ENCODE measurements at places on chromosomes 5 and 9.
A peak's percentile ranks its signal among the peaks of the same experiment; 100 is the strongest.

GRCh38 chr5:149392718-149393117 is 13.6 kb upstream of the IL17B start:
- no peak for DNase-seq

GRCh38 chr9:16434526-16434925 is 435.9 kb downstream of the BNC2 start:
- DNase-seq: no peak

DNA sequence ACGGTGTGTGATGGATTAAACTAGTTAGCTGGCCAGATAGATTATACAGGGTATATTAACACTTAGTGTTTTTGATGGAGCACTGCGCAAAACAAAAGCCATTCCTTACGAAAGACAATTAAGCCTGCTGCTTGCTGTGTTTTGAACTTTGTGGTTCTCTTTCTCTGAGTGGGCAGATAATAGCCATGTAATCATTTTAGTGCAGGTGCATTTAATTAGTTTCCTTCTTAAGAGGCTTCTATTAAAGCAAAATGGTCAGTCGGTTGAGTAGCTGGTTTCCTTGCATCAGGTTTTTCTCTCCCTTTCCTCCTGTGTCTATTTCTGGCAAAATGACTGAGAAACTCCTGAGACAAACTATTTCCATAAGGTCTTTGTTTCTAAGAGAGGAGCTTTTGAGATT is 512.5 kb downstream of the DMAC1 start:
- no peak for DNase-seq

DNA sequence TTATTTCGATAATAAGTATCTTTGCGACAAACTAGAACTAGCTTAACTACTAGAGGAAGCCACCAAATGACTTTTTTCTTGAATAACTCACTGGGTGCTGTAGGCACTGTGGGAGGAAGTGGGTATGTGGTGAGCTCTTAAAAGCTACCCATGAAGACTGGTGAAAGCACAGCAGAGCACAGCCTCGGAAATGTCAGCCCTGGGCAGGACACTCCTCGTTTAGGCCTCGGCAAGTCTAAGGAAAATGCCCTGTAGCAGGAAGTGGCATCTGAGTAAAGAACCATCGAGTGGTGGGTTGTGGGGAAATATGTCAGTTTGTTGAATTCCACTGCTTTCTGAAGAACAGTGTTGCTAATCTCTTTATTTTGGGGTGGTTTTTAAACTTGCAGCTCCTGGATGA is 44.0 kb upstream of the NCS1 start:
- peak; percentile 39 for DNase-seq

- no peak for DNase-seq
Observed at GRCh38 chr5:111787006-111787405, 30.0 kb upstream of the NREP start.

DNA sequence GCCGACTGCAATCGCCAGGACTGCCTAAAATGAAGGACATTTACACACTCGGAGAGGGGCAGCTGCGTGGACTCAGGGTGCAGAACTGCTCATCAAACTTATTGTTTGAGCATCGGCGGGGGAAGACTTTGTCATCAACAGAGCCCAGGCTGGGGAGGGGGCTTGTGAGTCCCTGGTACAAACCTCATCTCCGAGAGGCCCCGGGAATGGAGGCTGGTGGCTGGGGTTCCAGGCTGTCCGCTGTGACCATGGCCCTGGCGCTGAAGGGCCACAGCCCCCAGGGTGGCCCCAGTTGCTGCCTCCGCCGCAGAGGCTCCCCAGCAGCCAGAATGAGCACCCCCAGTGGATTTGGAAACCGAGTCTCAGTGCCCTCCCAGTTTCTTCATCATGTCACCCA is 46.1 kb upstream of the RNU6ATAC start:
- DNase-seq: no peak

- DNase-seq: no peak
Observed at GRCh38 chr5:146716636-146717035, 161.9 kb downstream of the PPP2R2B start.

- DNase-seq: no peak
Observed at GRCh38 chr9:22054529-22054928, 45.4 kb upstream of the CDKN2B start.

DNA sequence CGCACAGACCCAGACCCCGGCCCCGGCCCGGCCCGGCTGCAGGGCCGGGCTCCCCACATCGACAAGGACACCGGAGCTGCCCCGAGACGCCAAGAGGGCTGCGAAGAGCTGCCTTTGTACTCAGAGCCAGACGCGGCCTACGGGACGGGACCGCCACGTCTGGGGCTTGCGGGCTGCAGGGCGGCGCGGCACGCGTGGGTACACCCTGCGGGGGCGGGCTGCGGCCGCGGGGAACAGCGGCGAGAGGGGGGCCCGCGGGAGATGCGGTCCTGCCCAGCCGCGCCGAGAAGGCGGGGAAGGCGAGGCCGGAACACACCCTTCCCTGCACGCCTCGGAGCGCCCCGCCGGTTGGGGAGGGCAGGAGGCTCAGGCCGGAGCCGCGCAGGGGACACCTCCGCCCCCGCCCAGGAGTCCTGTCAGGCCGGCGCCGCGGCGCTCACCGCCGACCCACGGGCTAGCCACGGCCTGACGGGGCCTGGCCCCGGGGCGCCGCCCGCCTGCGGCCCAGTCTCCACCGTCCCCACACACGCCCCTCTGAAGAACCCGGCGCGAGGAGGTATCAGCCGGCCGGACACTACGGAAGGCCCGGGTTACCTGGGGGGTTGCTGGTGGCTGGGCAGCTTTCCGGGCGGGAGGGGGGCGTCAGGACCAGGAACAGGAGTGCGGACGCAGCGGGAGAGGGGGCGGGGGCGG is 478 bp downstream of the RAB14 start:
- peak; percentile 20 for DNase-seq

GRCh38 chr5:33788922-33789566 is 102.7 kb downstream of the ADAMTS12 start:
- DNase-seq: no peak

GRCh38 chr5:59919484-59919883 is 26.0 kb upstream of the PDE4D start:
- DNase-seq: no peak
